ENCODE measurements at places on chromosomes 12 and 14. TPM values are rescaled to one million over a fixed set of nuclear protein-coding genes. Genes with fewer than 3 reads are reported as not detected.

TAS2R46 gene
- not detected for polyA plus RNA-seq

AKAP3 gene
- polyA plus RNA-seq, result 0.11 TPM

NINJ2 gene
- polyA plus RNA-seq, result 42.3 TPM

DNA sequence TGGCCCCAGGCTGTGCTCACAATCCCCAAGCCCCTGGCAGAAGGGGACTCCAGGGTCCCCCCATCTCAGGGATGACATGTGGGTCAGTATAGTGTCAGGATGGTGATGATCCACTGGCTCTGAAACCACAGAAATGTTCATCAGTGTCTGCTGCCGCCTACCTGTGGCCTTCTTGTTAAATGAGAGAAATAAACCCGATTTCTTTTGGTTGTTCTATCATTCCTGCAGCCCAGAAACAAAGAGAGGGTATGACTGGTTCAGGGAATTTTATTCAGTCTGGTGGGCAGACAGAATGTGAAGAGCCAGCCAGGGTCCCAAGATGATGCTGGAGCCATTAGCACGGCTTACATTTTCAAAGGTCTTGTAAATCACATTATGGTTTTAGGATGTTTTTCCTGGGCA is 86.6 kb downstream of the CRADD start:
- DNase-seq, result no peak

SLC10A1 gene
- polyA plus RNA-seq, result 0.09 TPM

- DNase-seq, result no peak
Measured at GRCh38 chr14:54652188-54652587, 85.3 kb downstream of the SAMD4A start.

DNA sequence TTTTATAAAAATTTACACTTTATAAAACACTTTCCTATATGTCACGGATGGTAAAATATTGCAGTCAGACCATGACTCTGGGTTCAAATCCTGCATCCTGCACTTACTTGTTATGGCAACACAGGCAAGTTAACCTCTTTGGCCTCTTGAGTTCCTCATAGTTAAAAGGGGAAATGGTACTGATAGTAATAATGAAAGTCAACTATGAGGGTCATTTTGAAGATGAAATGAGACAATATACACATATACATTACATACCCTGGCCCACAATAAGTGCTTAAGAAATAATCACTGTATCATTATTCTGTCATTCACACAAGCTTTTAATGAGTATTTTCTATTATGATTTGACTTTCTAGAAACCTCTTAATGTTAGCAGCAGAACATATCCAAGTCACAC is 64.4 kb downstream of the C12orf42 start:
- no peak for DNase-seq

GLT8D2 gene
- polyA plus RNA-seq, result not detected

- DNase-seq, result no peak
Measured at GRCh38 chr14:29671034-29671433, 256.6 kb downstream of the PRKD1 start.

- DNase-seq, result no peak
Measured at GRCh38 chr14:94570440-94570839, 9.2 kb downstream of the SERPINA4 start.

RNF212B gene
- not detected for polyA plus RNA-seq
